ENCODE measurements at places on chromosomes 1 and 21. TPM values are rescaled to one million over a fixed set of nuclear protein-coding genes. Genes with fewer than 3 reads are reported as not detected.

The KRTAP19-1 gene
- not detected for total RNA-seq

DNA sequence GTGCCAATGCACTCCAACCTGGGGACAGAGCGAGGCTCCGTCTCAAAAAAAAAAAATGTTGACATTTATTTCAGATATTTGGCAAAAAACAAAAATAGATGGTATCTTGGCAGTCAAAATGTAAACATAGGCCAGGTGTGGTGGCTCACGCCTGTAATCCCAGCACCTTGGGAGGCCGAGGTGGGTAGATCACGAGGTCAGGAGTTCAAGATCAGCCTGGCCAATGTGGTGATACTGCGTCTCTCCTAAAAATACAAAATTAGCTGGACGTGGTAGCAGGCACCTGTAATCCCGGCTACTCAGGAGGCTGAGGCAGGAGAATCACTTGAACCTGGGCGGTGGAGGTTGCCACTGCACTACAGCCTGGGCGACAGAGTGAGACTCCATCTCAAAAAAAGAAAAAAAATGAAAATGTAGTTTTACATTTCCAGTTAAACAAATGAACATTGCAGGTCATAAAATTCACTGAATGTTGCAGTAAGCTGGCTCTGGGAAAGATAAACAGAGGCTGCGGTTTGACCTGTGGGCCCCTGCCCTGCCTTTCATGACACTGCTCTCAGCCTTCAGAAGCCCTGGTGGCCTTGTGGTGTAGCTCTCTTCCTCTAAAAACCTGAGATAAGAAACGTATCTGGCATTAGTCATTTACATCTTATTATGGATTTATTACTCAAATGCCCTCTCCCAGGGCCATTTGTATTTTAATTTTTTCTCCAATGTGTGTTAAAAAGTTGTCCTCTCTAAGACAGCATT lies 12.2 kb upstream of the SLC44A3 start:
- no peak overlapping the region for H3K4me3 ChIP-seq
- no peak overlapping the region for H3K27ac ChIP-seq
- peak; percentile 84 for DNase-seq
- no peaks in the 10 kb centered on the region for H3K36me3 ChIP-seq
- no peaks in the 10 kb centered on the region for H3K27me3 ChIP-seq
- peaks cover 44% of the 10 kb centered on the region for H3K4me1 ChIP-seq

GRCh38 chr1:186300056-186300455 lies 75.0 kb downstream of the TPR start:
- no peaks in the 10 kb centered on the region for H3K27me3 ChIP-seq
- H3K27ac ChIP-seq: no peak overlapping the region
- DNase-seq: no peak
- H3K36me3 ChIP-seq: no peaks in the 10 kb centered on the region

DNA sequence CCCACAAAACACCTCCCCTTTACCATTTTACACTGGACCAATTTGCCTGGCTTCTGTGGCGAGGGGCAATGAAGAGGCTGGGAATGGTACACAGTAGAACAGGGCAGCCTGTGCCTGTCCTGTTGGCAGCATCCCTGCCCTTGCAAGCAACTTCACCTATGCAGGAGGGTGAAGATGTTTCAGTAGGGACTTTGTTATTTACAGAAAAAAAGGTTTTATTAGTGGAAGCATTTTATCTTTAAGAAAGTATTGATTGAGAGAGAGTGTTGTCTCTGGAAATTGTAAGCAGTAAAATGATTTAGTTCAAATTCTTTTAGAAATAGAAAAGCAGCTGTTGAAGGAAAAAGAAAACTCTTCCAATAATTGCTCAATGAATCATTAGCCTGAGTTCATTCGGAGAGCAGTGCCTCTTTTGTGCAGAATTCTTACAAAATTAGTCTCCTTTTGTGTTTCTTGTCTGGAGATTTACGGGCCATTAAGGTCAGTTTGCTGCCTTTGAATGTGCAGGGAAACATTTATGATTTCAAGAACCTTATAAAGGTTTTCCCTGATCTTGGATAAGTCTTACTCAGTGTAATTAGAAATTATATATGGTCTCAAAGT lies 49.1 kb downstream of the HHAT start:
- no peaks in the 10 kb centered on the region for H3K36me3 ChIP-seq
- H3K27ac ChIP-seq: peak overlapping the region; percentile 21
- no peak overlapping the region for H3K4me3 ChIP-seq
- peaks cover 38% of the 10 kb centered on the region for H3K4me1 ChIP-seq
- no peak for DNase-seq

GRCh38 chr1:47644212-47644573 lies 206.3 kb downstream of the FOXD2 start:
- no peak for DNase-seq
- no peaks in the 10 kb centered on the region for H3K4me1 ChIP-seq
- H3K4me3 ChIP-seq: no peak overlapping the region
- no peaks in the 10 kb centered on the region for H3K27me3 ChIP-seq
- H3K27ac ChIP-seq: no peak overlapping the region

The SON gene
- total RNA-seq: 263 TPM

- DNase-seq: no peak
- peaks cover 40% of the 10 kb centered on the region for H3K27me3 ChIP-seq
- no peaks in the 10 kb centered on the region for H3K36me3 ChIP-seq
- H3K4me1 ChIP-seq: no peaks in the 10 kb centered on the region
- H3K4me3 ChIP-seq: no peak overlapping the region
Measured at GRCh38 chr1:28812669-28813468, 899 bp downstream of the OPRD1 start.

- no peaks in the 10 kb centered on the region for H3K4me1 ChIP-seq
- no peaks in the 10 kb centered on the region for H3K36me3 ChIP-seq
- no peak overlapping the region for H3K4me3 ChIP-seq
- no peak overlapping the region for H3K27ac ChIP-seq
Measured at GRCh38 chr1:163535807-163536206, 214.1 kb downstream of the NUF2 start.

GRCh38 chr1:43306688-43307457 lies 6.1 kb downstream of the TIE1 start:
- no peak overlapping the region for H3K27ac ChIP-seq
- no peak overlapping the region for H3K4me3 ChIP-seq
- DNase-seq: no peak
- no peaks in the 10 kb centered on the region for H3K27me3 ChIP-seq
- no peaks in the 10 kb centered on the region for H3K4me1 ChIP-seq

- no peak overlapping the region for H3K27ac ChIP-seq
- no peak overlapping the region for H3K4me3 ChIP-seq
- H3K4me1 ChIP-seq: no peaks in the 10 kb centered on the region
- H3K27me3 ChIP-seq: no peaks in the 10 kb centered on the region
- H3K36me3 ChIP-seq: no peaks in the 10 kb centered on the region
Measured at GRCh38 chr1:94115900-94116436, 5.0 kb downstream of the ABCA4 start.

DNA sequence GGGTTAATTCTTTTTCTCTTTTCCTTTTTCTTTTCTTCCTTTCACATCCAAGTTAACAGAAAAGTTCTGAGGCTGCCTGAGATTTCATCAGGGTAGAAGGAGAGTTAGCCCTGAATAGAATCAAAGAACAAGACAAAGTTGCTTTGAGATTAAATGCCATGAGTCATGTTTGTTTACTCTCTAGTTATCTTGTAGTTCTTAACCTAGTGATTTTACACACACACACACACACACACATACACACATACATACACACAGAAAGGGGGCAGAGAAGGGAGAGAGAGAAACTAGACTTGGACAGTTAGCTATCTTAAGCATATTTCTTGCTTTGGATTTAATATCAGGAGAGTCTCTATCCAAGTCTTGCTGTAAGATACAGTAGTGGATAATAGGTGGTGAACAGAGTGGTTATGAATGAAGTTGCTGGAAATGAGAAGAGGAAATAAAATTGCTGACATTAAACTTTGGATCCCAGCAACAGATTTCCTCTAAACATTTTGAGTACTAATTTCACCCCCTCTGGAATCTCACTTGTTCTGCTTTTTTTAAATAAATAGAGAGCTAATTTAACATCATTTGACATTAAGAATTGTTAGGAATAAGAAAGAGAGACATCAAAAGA lies 19.9 kb downstream of the PLA2G4A start:
- H3K27ac ChIP-seq: peak overlapping the region; percentile 59
- no peaks in the 10 kb centered on the region for H3K36me3 ChIP-seq
- H3K4me3 ChIP-seq: no peak overlapping the region

The NES gene
- total RNA-seq: 20.0 TPM

The HTR1D gene
- total RNA-seq: not detected

DNA sequence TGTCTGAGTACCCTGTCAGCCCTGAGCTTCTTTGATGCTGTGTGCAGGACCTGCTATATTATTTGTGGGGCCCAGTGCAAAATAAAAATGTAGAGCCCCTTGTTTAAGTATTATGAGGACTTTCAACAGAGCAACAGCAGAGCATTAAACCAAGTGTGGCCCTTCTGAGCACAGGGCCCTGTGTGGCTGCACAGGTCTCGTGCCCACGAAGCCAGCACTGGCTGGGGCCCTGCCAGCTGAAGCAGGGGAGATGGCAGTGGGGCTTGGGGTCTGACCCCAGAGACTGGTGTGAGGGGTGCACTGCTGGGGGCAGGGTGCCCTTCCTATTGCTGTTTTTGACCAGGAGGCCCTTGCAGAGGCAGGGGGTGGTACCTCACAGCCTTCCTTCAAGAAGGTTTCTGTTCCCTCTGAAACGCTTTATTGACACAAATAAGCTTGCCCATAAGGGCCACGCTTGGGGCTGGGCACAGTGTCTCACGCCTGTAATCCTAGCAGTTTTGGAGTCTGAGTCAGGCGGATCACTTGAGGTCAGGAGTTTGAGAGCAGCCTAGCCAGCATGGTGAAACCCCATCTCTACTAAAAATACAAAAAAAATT lies 2.2 kb upstream of the SEMA4A start:
- H3K4me1 ChIP-seq: no peaks in the 10 kb centered on the region
- H3K27me3 ChIP-seq: no peaks in the 10 kb centered on the region
- DNase-seq: no peak
- H3K27ac ChIP-seq: no peak overlapping the region
- no peak overlapping the region for H3K4me3 ChIP-seq

DNA sequence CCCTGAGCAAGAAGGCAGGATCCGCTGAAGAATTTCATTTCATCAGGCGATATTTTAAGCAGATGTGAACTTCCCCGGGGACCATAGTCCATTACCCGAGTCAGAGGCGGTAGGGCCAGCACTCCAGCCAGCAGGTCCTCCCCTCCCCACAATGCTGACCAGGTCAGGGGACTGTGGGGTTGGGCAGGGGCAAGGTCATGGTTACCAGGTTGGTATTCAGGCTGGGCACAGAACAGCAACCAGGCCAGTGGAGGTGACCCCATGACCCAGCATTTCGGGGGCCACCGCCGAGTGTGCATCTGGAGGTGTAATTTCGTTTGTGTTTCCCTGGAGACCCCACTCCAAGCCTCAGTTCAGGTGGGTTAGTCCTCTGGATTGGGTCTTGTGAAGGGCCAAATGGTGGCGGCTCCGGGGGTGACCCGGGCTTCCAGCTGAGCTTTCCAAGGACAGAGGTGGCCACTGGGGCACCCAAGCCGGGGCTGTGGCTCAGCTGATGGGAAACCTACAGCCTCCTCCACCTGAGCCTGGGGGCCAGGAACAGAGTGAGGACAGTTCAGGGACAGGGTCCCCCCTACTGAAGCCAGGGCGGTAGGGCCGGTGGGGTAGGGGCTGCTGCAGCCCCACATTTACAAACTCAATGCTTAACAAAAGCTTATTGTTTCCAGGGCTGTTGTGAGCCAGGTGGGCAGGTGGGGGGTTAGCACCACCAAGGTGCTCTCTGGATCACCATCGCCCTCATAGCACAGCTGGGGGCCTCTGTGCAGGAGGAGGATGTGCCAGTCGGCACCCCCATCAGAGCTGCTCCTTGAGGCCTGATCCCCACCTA lies 2.8 kb downstream of the PRDM16 start:
- H3K4me3 ChIP-seq: no peak overlapping the region
- no peak overlapping the region for H3K27ac ChIP-seq
- peaks cover 66% of the 10 kb centered on the region for H3K27me3 ChIP-seq
- H3K36me3 ChIP-seq: no peaks in the 10 kb centered on the region
- H3K4me1 ChIP-seq: no peaks in the 10 kb centered on the region

GRCh38 chr1:161978011-161978790 lies 45.5 kb downstream of the OLFML2B start:
- H3K36me3 ChIP-seq: no peaks in the 10 kb centered on the region
- H3K4me3 ChIP-seq: no peak overlapping the region
- DNase-seq: no peak
- H3K27ac ChIP-seq: no peak overlapping the region
- H3K27me3 ChIP-seq: no peaks in the 10 kb centered on the region

The S100A12 gene
- total RNA-seq: 2.2 TPM

The TAL1 gene
- total RNA-seq: 3.7 TPM

DNA sequence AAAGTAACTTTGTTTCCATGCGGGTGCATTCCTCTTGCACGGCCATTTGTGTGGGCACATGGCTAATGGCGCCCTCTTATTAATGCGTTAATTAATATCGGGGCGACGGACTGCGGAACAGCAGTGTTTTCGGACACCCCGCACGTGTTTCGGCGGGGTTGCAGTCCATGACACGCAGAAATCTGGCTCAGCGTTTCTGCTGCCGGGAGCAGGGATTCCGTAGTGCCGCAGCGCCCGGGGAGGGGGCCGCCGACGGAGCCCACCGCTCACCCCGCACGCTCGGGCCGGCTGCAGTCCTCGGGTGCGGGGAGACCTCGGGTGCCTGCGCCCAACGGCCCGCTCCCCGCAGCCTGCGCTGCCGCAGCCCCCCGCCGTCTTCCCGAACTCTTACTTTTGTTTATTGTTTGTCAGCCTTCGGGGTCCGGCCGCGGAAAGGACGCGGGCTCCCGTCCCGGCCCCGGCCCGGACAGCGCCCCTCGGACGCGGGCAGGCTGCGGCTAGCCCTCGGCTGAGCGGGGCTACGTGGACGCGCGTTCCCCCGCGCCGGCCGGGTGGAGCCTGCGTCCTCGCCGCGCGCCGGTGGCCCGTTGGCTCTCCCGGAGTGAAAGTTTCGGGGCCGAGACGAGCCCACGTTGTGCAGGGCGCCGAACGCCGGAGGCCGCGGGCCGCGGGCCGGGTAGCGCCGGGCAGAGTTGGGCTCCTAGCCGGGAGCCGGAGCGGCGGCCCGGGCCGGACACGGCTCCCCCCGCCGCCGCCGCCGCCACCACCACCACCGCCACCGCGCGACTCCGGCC lies 849 bp downstream of the NFIA start:
- peak; percentile 32 for DNase-seq
- peak overlapping the region; percentile 62 for H3K4me3 ChIP-seq
- peak overlapping the region; percentile 96 for H3K27ac ChIP-seq
